ENCODE measurements at places on chromosomes 4 and X.

DNA sequence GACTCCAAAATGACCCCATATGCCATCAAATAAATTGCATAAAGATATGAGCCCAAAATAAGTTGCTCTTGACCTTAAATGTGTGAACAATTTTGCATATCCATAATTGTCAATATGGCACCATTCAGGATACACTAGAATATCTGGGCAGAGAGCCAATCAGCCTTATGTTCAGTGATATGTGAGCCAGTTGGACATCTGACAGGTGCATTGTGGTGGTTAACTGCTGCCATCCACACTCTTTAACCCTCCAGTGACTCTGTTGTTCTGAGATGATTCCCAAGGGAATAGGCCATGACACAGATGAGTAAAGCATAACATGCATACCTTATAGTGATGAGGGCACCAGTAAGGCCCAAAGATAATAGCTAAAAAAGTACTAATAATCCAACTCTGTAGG is 500.1 kb downstream of the PCDH18 start:
- DNase-seq = no peak

- no peak for DNase-seq
Observed at GRCh38 chrX:68827256-68827655, 1.6 kb upstream of the EFNB1 start.

DNA sequence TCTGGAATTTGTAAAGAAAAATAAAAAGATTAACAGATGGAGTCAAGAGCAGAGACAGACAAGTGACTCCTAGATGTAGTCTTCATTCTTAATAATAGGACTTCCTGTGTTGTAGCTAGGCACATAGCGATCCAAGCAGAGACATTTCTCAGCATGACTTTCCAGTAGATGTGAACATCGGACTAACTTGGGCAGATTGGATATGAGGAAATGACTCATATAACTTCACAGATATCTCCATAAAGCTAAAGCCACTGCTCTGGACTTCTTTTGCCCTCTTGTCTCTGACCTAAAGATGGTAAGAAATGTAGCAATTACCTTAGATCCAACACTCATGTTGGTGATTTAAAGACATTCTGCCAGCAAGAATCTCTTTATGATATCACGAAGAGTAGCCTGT is 131.7 kb downstream of the EPHA5 start:
- DNase-seq = no peak

DNA sequence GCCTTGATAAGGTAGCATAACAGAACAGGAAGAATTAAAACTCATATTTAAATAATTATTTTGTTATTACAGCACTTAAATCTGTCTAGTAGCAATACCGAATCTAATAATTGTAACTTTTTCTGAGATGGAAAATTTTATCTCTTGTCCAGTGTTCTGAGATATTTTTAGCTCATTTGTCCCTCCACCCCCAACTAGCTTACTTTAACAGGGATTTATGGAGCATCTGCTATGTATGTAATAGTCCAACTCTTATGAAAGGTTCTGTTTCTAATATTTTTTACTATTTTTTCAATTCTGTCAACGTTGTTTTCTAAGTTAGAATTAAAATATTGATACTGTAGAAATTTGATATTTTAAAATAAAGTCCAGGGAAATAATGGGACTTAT is 38.2 kb upstream of the NUDT6 start:
- no peak for DNase-seq

- DNase-seq = no peak
Observed at GRCh38 chr4:7381221-7381889, 53.4 kb downstream of the PSAPL1 start.

GRCh38 chr4:177220376-177220775 is 89.3 kb upstream of the NEIL3 start:
- no peak for DNase-seq

GRCh38 chr4:155889031-155889793 is 14.3 kb upstream of the TDO2 start:
- no peak for DNase-seq

GRCh38 chr4:6153874-6154273 is 46.5 kb downstream of the JAKMIP1 start:
- no peak for DNase-seq

DNA sequence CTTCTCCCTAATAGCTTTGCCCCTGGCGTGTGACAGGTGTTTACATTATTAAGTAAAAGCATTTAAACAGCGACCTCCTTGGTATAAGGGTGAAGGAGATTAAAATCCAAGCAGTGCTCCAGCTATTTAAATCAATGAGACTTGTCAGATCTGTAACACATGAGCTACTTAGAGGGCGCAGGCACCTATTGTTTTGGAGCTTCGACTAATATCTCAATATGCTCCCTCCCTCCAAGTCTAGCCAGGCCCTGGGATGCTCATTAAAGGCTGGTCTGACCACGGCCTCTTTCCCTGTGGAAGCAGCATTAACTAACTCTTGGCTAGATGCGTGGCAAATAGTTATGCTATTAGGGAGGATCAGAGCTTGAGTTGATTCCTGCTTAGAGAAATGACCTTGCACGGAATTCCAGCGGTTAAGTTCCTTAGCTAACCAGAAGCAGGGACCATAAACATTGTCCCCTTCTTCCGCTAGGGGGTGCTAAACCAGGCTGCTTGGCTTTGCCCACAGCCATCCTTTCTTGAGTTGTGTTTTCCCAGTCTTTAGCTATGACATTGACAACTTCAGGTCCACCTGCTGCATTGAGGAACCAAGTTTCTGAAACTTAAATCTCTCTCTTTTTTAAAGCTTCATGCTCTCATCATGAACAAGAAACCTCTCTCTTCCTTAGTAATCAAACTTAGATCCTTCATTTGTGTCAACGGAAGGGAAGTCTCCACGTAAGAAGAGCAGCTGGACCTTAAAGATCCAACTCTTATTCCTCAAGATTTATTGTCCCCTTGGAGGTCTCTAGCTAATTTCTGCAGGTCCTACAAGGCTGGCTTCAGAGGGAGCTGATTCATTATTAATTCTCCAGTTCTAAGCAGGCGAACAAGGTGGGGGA is 80.7 kb upstream of the IGFBP7 start:
- peak; percentile 27 for DNase-seq

GRCh38 chr4:107977966-107978705 is 11.6 kb upstream of the HADH start:
- no peak for DNase-seq

DNA sequence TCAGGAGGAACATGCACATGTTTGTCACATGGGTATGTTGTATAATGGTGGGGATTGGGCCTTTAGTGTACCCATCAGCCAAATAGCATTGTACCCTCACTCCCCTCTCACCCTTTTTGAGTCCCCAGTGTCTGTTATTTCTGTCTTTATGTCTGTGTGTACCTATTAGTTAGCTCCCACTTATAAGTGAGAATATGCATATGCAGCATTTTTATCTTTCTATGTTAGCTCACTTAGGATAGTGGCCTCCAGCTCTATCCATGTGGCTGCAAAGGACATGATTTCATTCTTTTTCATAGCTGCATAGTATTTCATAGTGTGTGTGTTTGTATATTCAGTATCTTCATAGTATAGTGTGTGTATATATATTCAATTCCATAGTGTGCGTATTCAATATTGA is 64.6 kb downstream of the DCLK2 start:
- no peak for DNase-seq

DNA sequence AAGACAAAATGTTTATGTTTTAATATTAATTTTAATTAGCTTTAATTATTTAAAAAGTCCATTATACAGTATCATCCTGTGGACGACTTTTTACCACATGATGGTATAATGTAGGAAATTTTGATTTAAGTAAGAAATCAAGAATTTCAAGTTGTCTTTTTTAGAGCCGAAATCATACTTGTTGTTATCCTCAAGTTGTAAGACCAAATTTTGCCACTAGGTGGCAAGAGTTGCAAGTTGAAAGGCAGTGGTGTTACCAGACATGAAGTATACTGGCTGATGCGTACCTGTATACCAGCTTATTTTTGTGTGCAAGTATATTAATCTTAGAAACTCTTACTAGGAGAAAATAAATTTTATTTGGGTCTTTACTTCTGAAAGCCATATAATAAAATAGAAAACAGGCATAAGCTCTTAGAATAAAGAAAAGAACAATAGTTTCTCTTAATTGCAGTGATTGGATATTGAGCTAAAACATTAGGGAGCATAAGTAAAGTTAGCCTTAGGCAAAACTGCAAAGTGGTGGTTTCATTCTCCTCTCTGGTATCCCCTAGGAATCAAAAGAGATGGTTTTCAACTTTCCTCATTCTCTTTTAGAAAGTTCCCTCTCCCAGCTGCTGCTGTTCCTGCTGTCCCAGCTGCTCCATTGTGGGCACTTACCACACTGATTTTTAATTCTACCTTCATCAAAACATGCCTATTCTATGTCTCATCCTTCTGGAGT is 118.0 kb upstream of the WDFY3 start:
- no peak for DNase-seq

- no peak for DNase-seq
Observed at GRCh38 chrX:40106676-40107290, 9.0 kb upstream of the BCOR start.

DNA sequence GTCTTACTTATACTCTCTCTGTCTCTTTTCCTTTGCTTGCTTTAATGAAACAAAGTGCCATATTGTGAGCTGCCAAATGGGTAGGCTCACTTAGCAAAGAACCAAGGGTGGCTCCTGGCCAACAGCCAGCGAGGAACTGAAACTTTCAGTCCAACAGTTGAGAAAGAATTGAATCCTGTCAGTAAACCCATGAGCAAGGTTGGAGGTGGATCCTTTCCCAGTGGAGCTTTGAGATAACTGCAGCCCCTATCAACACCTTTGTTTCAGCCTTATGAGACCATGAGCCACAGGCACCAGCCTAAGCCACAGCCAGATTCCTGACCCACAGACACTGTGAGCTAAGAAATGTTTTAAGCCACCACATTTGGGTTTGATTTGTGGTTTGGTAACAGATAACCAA is 362.2 kb downstream of the PDGFC start:
- peak; percentile 8 for DNase-seq

GRCh38 chr4:114698231-114698630 is 99.6 kb downstream of the UGT8 start:
- no peak for DNase-seq

GRCh38 chr4:138609943-138610350 is 367.8 kb upstream of the SLC7A11 start:
- no peak for DNase-seq

DNA sequence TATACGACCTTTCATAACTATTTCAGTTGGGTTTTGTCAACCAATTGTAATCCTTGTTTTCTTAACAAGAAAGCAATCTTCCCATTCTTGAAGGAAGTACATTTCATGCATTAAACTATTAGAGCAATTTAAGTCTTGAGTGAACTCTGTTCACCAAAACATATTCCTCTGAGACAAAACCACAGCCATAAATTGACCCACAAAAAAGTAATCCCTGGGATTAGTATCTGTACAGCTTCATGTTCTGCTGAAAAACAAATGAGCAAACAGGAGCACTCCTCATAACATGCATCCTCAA is 207.0 kb upstream of the PDE5A start:
- DNase-seq = no peak

- DNase-seq = peak; percentile 29
Observed at GRCh38 chr4:142463206-142463605, 382.9 kb downstream of the INPP4B start.

GRCh38 chr4:81505004-81505598 is 33.4 kb upstream of the RASGEF1B start:
- DNase-seq = peak; percentile 73

DNA sequence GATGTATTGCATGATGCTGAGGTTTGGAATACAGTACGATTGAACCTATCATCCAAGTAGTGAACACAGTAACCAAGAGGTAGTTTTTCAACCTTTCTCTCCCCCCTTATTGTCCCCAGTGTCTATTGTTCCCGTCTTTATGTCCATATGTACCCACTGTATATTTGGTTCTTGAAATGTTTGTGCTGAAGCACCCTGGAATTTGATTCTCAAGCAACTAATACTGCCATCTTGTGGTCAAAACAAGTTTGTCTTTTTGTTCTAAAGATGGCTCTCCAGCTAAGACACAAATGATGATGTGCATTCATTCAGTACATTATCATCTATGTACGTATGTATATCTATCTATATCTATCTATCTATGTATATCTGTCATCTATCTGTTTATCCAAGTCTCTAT is 33.5 kb upstream of the DCX start:
- DNase-seq = no peak

DNA sequence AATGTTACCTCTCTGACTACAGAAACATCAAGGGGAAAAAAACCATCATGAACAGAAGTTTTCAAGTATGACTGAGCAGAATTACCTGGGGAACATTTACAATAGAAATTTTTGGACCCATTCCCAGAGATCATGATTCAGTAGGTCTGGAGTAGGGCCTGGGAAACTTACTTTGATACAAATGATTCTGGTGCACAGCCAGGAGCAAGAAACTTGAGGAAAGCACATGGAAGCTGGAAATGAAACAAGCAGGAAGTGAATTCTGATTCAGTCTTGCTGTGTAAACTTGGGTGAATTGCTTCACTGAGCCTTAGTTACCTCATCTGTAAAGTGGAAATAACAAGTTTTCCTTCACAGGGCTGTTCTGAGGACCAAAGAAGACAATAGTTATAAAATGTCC is 192.5 kb upstream of the TAPT1 start:
- no peak for DNase-seq

GRCh38 chr4:75561789-75562188 is 5.9 kb downstream of the ODAPH start:
- DNase-seq = no peak

DNA sequence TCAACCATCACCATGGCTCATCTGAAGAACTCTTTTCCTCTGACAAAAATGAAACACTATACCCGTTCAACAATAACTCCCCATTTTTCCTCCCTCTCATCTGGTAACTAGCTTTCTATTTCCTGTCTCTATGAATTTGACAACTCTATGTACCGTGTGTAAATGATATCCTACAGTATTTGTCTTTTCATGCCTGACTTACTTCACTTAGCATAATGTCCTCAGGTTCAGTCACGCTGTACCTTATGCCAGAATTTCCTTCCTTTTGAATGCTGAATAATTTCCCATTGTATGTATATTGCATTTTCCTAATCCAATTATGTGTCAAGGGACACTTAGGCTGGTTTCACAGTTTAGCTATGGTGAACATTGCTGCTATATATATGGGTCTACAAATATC is 18.2 kb downstream of the MAGEA9 start:
- DNase-seq = no peak

GRCh38 chr4:130359542-130359941 is 1263.6 kb downstream of the C4orf33 start:
- no peak for DNase-seq

DNA sequence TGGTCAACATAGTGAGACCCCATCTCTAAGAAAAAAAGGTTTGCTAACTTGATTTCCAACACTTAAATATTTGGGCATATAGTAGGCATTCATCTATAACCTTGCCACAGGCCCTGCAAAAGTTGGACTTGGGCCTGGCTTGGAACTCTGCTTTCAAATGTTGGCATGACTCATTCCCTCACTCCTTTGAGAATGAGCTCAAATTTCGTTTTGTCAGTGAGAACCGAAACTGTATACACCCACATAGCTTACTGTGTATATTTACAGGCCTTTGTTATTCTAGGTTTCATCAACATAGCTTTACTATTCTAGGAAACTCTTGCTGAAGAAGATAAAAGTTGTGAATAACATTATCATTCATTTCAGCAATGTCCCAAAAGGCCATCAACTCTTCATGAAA is 88.7 kb upstream of the ELOVL6 start:
- DNase-seq = no peak
